ENCODE measurements at places on chromosomes 2 and 18. TPM values are rescaled to one million over a fixed set of nuclear protein-coding genes. Genes with fewer than 3 reads are reported as not detected.
A peak's percentile ranks its signal among the peaks of the same experiment; 100 is the strongest.

The MARCO gene
- 20.5 TPM for total RNA-seq

The CAPN14 gene
- total RNA-seq, result 0.09 TPM

DNA sequence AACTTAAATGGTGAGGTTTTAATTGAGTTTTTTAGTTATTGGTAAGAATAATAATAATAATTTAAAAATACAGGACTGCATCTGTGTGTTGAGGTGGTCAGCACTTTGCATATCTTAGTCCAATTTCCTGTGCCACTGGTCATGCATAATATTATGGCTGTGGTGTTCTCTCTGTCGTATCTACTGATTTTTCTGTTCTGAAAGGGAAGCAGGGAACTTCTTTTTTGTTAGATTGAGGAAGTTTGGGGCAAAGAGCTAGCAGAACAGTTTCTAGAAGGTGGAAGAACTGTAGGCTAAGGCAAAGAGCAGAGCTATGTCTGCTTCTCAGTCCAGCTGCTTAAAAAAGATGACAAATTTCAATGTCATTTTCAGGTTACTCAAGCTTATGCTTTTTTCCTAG lies 74.3 kb downstream of the XRCC5 start:
- no peak for DNase-seq

DNA sequence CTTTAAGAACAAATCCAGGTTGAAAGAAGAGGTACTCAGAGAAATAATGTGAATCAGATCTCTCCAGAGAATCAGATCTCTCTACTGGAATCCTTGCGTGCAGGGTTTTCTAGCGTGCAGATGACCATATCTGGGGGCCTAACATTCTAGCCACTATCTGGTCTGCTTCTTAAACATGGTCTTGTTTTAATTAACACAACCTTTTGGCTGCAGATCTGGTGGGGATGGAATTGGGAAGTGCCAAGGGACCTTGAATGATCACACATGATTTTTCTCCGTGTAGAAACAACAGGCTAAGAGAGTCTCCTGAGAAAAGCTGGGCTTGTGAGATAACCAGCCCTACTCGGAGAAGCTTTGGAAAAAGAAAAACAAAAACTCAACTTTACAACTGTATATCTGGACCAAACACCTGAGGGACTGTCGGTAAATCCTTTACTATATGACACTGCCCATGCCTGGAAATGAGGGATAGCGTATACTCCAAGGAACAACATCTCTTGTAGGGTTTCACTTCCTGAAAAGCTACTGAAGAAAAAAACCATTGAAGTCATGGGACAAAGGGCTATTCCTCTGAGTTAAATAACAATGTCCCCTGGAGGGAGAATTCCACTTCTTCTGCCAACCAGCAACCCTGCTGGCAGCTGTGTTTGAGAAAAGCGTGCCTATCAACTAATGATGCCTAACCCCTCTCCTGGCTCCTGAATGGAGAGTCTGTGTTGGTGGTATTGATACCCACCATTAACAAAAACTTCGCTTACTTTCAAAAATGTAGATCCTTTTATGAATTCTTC lies 171.0 kb upstream of the REV1 start:
- no peak for DNase-seq

DNA sequence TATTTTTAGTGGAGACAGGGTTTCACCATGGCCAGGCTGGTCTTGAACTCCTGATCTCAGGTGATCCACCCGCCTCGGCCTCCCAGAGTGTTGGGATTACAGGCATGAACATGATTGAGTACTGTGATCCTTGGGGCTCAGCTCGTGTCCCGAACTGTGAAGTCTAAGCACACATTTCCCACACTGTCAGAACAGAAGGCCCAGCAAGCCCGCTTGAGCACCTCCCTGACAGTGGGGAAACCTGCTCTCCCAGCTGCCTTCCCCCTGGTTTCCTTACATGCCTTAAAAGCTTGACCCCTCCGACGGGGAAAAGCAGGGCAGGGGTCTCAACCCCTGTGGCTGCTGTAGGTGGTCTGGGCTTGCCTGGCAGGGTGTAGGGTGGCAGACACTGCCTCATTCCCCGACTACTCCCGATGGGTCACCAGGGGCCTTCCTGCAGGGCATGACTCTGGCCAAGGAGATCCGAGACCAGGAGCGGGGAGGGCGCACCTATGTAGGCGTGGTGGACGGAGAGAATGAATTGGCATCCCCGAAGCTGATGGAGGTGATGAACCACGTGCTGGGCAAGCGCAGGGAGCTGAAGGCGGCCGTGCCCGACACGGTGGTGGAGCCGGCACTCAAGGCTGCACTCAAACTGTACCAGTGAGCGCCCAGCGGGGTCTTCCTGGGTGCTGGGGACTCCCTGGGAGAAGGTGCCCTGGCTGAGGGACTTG lies 10.1 kb downstream of the VIL1 start:
- DNase-seq, result peak; percentile 67

GRCh38 chr2:70919672-70920366 lies 15.9 kb upstream of the ATP6V1B1 start:
- DNase-seq, result peak; percentile 95

DNA sequence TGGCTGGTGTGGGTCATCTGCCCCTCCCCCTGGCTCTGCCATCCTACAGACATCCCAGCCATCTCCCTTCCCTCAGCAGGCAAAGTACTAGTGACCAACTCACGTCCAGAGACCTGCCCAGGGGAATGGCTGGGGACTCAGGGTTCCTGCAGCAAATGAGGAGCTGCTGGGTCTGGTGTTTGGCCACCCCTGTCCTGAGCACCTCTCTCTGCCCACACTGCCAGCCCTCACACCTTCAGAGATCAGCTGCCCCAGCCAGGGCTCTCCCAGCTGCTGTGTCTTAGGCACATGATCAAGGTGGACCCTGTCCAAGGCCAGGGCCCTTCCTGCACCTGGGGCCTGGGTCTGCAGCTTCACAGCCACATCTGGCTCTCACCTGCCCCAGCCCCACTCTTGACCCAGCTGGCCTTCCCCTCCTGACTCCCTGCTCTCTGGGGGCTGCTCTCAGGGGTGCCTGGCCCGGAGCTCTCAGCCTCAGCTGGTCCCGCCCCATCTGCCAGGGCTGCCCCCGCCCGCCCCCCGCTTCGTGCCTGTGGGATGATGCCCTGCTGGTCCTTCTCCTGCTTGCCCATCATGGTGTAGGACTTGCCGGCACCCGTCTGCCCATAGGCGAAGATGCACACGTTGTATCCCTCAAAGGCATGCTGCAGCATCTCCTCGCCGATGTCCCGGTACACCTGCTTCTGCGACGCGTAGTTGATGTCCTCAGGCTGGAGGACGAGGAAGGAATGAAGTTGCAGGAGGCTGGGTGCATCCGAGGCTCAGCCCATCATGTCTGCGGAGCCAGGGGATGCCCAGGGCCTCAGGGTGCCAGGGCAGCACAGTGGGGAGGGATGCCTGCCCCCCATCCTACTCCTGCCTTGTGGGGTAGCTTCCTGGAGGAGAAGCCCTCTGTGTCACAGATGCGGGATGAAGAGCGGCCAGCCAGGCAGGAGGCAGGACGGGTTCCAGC lies 32.2 kb downstream of the KIF1A start:
- peak; percentile 62 for DNase-seq

The MAP2 gene
- 10.5 TPM for total RNA-seq

The POU3F3 gene
- total RNA-seq, result not detected
